ENCODE measurements at places on chromosomes 12 and 14.

DNA sequence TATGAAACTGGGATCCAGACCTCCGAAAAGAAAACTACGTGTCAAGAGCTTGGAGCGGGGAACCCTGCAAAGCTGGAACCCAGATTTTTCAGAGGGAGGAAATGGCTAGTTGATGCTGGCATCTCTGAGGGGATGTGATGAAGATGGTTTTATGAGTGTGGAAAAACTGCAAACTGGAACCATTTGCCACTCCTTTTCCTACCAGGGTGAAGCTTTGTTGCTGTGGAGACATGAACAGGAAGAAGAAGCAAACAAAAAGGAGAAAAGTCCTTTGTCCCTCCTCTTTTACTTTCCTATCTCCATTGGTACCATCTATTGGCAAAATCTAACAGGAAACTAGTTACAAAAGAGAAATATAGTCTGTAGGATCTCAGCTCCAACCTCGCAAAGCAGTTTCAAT lies 39.2 kb downstream of the CDK17 start:
- no peak for DNase-seq

DNA sequence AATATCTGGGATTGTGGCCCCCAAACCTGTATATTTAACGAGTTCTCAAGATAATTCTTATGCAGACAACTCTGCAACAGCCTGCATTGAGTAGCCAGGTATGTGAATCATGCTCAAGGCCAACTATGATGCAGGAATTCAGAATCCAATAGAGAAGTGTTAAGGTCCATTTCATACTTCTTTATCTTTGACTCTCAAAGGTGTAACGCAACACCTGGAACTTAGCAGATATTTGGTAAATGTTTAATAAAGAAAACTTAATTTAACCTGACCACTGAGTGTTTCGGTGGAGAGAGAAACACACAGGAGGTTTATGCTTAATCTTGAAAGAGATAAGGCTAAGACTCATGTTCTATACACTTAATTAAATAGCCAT lies 156.5 kb upstream of the PLEKHG7 start:
- no peak for DNase-seq

- DNase-seq: no peak
Observed at GRCh38 chr14:24978862-24979724, 70.9 kb downstream of the STXBP6 start.

- no peak for DNase-seq
Observed at GRCh38 chr14:104876251-104876699, 11.2 kb downstream of the CEP170B start.

- DNase-seq: no peak
Observed at GRCh38 chr12:50362671-50363070, 33.7 kb downstream of the FAM186A start.
